ENCODE measurements at places on chromosomes 11 and 22.

DNA sequence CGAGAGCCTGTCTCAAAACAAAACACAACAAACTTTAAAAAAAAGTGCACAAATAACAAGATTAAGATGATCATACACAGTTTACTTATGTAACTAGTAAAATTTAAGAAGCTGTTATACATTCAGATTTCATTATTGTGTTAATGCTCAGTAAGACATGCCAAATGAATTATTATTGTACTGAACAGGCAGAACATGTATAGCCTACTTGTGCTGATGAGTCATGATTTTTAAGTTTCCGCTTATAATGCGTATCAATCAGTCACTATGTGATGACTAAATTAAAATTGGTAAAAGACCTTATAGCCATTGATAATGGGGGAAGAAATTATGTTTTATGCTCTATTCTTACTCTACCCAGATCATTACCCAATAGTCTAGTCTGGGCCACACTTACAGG lies 20.5 kb upstream of the EXPH5 start:
- DNase-seq = no peak

- DNase-seq = no peak
Measured at GRCh38 chr11:40235841-40236240, 1223.6 kb downstream of the LRRC4C start.

DNA sequence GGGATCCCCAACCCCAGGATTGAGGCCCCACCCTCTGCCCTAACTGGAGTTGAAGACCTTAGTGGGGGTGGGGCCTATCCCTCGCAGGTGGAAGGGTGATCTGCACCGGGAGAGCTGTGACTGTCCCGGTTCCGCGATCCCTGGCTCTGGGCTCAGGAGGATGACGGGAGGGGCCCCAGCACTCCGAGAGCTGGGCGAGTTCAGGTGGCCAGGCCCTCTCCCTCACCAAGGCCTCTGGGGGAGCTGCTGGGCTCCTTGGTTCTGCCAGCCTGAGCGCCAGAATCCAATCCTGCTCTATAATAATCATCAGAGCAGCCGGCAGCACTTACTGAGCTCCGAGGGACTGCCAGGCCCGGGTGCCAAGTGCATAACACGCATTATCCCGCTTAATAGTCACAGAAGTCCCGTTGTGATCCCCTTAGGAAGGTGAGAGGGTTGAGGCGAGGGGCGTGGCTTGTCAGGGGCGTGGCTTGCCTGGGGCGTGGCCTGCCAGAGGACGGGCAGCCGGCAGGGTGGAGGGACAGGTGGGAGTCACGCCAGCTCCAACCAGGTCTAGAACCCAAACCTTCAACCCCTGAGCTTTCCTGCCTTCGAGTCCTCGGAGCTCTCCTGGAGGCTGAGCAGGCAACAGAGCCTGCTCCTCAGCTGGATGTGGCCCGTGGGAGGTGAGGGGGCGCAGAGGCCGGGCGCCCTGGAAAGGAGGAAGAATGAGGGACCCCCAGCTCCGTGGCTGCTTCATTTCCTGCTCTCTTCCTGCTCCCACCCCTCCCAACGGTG lies 7.3 kb upstream of the SYT7 start:
- DNase-seq = peak; percentile 81

DNA sequence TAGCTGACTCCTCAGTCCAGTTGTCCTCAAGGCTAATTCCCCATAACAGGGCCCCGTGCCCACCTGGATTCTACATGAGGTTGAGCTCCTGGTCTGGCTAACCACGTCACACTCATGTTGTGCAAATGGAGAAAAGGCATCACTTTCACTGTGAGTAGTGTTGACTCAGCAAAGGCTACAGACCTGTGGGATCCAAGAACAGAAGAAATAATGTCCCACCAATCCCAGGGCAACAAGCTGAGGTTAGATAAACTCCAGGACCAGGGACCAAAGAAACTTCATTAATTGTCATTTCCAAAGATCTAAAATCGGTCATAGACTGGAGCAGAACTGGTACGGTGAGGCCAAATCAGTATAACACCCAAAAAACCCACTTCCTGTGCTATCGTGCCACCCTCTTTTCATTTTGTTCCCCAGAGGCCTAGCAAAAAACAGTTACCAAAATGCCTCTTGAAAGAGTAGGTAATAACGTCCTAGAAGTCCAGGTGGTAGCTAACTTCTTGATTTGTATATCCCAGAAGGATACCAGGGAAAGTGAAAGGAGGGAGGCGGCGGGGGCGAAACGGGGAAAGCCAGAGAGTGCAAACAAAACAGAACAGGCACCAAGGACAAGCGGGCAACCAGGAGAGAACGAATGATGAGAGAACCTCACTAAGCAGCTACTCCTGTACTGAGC lies 1.4 kb downstream of the PCSK7 start:
- peak; percentile 78 for DNase-seq

- no peak for DNase-seq
Measured at GRCh38 chr22:31068970-31069369, 12.1 kb upstream of the SMTN start.

GRCh38 chr11:105935791-105936190 lies 86.2 kb downstream of the MSANTD4 start:
- no peak for DNase-seq

DNA sequence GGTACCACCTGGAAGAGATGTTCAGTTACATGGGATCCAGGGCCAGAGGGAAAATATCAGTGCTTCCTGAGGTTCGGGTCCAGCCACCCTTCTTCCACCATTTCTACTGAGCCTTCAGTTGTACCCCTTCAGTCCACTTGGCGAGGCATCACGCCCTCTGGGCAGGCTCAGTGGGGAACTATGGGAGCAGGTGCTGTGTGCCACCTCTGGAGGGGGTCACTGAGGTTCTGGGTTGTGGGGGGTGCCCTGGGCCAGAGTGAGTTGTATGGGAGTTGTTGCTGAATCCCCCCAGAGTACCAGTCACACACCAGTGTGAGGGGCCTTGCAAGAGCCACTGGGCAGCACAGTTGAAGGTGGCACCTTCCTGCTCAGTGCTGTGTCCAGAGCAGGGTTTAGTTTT lies 2.7 kb upstream of the SREBF2 start:
- no peak for DNase-seq

- DNase-seq = no peak
Measured at GRCh38 chr11:85685125-85685819, 723 bp downstream of the CCDC89 start.

DNA sequence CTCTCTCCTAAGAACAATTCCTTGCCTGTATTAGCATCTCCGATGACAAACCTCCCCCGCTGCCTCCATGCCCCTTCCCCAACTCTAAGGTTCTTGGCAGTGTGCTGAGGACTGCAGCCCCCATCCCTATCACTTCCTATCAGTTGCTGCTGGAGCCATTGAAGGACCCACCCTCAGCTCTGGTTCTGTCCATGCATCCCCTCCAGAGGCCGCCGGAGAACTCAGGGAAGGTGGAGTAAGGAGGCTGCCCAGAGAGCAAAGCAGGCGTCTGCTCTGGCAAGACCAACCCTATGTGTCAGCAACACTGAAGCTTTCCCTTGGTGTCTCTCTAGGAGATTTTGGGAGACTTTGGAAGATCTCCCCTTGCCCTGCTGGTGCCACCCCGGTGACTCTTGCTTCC lies 1139.5 kb downstream of the TBC1D22A start:
- no peak for DNase-seq

- DNase-seq = peak; percentile 92
Measured at GRCh38 chr11:64340671-64341335, 799 bp downstream of the CCDC88B start.

- DNase-seq = no peak
Measured at GRCh38 chr22:20946080-20946986, 20.7 kb upstream of the AIFM3 start.

DNA sequence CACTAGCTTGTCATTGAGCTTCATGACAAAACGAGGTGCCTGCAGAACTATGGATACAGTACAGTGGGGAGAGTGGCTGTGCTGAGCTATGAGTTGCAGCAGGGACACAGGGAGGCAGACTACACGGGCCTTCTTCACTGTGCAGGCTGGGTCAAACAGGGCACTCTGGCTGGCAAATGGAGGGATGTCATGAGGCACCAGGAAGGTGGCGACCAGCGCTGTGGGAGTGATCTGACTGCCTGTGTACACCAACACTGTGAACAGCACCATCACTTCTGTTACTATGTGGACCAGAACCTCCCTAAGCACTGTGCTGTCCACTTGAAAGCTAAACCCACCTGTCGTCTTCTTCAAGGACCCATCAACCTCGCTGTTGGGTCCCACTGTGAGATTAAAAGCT lies 3.1 kb downstream of the PKDREJ start:
- DNase-seq = no peak

GRCh38 chr22:43185860-43186261 lies 1.1 kb downstream of the TTLL12 start:
- no peak for DNase-seq

DNA sequence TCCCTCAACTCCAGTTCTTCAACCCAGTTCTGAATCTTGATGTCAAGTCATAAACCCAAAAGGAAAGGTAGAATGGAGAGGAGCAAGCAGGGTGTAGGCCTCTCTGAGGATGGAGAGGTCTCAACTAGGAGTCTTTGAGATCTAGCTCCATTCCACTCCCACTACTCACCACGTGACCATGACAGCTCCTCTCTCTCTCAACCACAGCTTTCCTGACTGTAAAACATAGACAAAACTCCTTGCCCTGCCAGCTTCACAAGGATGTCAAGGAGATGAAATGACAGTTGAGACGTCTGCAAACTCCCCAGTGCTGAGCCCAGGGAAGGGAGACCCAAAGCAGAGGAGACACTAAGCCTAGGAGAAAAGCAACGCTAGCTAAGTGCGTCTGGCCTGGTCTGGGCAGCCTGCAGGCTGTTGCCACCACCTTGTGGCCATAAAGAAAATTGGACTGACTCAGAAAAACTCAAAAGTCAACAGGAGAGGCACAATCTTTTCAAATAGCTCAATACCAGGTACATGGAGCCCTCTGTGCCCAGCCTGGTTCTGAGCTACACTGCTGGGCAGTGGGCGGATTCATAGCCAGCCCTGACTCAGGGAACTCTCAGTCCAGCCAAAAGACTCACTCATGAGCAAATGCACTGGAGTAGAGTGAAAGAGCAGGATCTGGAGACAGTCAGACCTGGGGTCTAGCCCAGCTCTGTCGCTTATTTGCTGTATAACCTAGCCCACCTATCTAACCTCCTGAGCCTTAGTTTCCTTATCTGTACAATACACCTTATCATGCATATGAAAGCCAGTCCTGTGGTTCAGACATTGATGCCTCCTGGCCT lies 3.4 kb downstream of the CLPB start:
- peak; percentile 51 for DNase-seq

DNA sequence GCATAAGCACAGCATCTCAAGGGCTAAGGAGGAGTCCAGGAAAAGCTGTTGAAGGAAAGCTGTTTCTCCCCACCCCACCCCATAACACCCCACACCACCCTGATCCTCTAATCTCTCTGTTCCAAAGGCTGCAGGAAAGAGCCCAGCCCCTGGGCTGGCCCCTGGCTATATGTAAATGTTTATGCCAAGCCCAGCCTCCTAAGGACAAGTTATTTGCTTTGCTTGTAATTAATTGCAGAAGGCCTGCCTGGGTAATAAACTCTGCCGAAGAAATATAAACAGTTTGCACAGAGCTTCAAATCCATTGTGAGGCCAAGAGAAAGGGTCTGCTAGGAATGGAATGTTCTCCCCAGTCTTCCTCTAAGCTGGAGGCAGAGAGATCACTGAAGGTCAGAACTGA lies 21.2 kb downstream of the ARRB1 start:
- no peak for DNase-seq

DNA sequence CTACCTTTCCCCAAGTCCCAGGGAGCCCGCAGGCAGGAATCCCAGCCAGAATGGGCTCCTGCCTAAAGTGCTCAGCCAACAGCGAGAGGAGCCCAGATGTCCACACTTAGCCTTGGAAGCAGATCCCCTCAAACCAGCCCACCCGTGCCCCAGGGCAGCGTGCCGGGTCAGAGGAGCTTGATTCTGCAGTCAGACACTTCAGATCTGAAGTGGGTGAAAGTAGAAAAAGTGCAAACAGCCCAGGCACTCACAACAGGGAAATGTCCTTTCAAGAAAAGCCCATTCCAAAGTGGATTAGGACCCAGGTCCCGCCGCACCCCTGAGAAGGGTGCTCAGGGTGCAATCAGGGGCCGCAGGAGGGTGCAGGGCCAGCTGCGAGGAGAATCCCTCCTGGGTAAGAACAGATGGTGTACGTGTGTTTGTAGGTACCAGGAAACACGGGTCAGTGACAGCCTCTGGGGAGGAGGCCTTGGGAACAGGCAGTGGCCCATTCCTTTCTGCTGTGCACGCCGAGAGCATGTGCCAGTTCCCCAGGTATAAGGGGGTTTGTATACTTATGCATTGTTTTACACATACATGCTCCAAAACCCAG lies 17.7 kb downstream of the ELFN2 start:
- DNase-seq = no peak

- DNase-seq = peak; percentile 3
Measured at GRCh38 chr22:46815559-46815895, 53.1 kb downstream of the TBC1D22A start.

GRCh38 chr11:9060700-9061111 lies 30.7 kb downstream of the SCUBE2 start:
- DNase-seq = peak; percentile 79

DNA sequence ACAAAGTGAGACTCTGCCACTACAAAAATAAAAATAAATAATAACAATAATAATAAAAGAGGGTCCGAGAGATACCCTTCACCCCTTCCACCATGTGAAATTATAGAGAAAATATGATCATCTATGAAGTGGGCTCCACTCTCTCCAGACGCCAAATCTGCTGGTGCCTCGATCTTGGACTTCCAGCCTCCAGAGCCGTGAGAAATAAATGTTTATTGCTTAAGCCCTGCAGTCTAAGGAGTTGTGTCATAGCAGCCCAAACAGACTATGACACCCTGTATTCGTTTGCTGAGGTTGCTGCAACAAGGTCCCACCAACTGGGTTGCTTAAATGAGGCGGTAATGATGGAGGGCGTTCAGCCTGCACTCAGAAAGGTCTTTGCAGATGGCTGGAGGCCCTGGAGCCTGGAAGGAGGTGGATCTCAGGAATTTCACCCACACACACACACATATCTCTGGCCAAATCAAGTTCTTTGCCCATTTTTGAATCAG lies 7.6 kb upstream of the SEPTIN5 start:
- no peak for DNase-seq

DNA sequence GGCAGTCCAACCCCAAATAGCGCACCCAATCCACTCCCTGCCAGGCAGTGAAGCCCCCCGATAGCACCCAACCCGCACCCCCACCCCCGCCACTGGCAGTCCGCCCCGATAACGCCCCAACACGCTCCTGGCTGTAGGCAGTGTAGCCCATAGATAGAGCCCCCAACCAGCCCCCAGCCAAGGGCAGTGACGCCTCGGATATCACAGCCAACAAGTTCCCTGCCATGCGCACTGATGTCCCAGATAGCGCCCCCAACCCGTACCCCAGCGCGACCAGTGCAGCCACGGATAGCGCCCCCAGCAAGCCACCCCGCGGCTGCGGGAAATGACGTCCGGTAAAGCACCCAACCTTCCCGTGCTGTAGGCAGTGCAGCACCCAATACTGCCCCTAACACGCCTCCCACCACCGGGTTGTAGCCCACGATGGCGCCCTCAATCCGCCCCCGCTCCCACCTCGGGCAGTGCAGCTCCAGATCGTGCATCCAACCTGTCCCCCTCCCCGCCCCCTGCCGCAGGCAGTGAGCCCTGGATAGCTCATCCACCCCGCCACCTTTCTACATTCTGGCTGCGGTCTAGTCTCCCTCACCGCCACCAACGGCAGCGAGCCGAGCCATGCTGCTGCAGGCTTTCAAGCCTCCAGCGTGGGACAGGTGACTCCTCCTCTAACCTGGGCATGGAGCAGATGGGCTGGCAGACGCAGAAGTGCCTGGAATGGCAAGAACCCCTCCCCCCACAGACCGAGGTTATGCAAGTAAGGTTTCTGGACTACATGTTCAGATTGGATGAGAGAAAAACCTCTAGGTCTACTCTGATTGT lies 625 bp downstream of the RFPL2 start:
- peak; percentile 35 for DNase-seq

- no peak for DNase-seq
Measured at GRCh38 chr11:103988595-103988969, 47.9 kb upstream of the DDI1 start.

GRCh38 chr11:62545437-62546243 lies 966 bp downstream of the AHNAK start:
- peak; percentile 70 for DNase-seq
